ENCODE measurements at places on chromosomes 2 and 18.

DNA sequence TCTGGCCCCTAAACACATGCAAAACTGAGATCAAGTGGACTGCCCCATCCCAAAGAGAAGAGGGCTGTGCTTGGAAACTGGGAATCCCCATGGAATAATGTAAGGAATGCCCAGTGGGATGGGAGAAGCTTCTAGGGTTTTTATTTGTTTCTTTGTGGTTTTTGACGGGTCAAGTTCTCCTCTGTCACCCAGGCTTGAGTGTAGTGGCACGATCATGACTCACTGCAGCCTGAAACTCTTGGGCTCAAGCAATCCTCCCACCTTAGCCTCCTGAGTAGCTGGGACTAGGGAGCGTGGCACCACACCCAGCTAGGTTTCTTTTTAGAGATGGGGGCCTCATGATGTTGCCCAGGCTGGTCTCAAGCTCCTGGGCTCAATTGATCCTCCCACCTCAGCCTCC lies 101.7 kb upstream of the ZSWIM2 start:
- peak; percentile 15 for DNase-seq

DNA sequence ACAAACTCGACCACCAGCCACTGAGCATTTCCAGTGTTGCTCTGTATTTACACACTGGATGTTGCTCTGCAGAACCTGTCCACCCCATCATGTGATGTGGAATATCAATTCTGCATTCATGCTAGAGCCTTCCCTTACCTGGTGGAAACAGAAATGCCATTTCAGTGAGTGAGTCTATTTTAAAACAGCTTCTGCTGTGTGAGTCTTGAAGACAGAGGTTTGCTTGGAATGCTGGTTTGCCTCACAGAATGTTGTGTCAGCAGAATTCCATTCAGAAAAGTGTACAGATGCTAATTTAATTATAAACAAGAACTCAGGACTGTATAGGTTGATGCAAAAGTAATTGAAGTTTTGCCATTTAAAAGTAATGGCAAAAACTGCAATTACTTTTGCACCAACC lies 118.3 kb downstream of the MAP3K20 start:
- DNase-seq = peak; percentile 58

GRCh38 chr18:35076135-35076924 lies 35.1 kb downstream of the MAPRE2 start:
- peak; percentile 95 for DNase-seq

DNA sequence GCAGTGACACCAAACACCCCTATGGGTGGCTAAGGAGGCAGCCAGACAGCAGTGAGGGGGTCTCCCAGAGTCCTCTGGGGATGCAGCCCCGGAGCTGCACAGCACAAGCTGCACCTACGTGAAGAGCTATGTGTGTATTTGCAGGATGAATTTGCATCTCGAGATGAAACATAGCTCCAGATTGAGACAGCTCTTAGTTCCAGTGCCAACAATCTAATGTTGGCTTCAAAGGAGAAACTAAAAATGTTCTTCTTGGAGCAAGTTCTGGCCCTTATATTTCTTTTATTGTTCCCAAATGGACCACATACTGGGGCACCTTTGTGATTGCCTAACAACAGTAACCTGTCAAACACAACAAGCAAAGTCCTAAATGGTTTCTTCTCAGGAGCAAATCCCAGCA lies 233.9 kb downstream of the SLC4A3 start:
- no peak for DNase-seq

DNA sequence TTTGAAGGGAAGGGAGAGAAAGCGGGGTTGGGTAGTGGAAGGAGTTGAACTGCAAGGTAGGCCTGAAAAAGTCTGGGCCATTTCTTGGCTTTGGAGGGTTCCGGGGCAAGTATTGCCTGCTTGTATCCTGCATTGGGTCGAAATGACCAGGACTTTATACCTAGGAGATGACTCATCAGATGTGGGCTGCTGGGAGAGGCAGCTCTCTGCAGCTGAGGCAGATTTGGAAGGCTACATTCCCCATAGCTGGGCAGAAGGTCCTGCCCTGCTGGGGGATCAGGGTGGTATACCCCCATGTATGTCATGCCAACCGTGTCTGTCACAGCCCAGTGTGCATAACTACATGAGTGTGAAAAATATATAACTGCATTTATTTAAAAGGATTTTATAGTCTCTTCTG lies 171.8 kb upstream of the SPRED2 start:
- DNase-seq = peak; percentile 14

GRCh38 chr2:148876202-148876594 lies 1.2 kb downstream of the KIF5C start:
- DNase-seq = no peak

DNA sequence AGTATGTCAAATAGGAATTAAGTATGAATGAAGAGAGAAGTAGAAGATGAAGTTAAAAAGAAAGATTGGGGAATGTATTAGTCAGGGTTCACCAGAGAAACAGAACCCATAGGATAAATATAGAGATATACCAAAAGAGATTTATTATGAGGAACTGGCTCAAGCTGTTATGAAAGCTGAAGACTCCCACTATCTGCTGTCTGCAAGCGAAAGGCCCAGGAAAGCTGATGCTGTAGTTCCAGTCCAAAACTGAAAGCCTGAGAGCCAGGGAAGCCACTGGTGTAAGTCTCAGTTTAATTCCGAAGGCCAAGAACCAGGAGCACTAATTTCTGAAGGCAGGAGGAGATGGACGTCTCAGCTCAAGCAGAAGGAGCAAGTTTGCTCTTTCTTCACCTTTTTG lies 200.9 kb upstream of the FN1 start:
- no peak for DNase-seq

DNA sequence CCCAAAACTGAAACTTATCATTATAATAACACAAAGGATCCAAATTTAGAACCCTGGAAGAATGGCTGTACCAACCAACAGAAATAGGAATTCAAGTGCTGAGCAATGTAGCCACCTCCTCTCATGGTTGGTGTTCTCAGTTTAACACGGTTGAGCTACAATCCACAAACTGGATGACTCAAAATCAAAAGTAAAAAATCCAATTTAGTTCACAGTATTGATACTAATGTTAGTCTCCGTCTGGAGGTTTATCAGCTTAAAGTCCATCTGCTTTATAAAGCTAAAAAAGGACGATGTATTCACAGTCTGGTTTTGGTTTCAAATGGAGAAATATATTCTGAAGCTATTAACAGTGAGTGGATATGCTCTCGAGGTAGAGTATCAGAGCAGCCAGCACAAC lies 40.5 kb downstream of the CNTNAP5 start:
- no peak for DNase-seq

- DNase-seq = no peak
These were observed 230.1 kb upstream of the CCDC150 start for GRCh38 chr2:196409376-196409775.

- no peak for DNase-seq
These were observed 90.1 kb upstream of the FAM136A start for GRCh38 chr2:70391988-70392387.

- no peak for DNase-seq
These were observed 14.3 kb downstream of the KCNG2 start for GRCh38 chr18:79812052-79812451.

DNA sequence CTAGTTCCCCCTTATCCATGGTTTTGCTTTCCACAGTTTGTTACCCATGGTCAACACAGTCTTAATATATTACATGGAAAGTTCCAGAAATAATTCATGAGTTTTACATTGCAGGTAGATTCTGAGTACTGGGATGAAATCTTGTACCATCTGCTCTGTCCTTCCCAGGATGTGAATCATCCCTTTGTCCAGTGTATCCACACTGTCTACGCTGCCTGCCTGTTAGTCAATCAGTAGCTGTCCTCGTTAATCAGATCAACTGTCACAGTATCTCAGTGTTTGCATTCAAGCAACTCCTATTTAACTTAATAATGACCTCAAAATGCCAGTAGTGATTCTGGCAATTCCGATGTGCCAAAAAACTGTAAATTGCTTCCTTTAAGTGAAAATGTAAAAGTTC lies 76.3 kb downstream of the DYNC1I2 start:
- DNase-seq = no peak

DNA sequence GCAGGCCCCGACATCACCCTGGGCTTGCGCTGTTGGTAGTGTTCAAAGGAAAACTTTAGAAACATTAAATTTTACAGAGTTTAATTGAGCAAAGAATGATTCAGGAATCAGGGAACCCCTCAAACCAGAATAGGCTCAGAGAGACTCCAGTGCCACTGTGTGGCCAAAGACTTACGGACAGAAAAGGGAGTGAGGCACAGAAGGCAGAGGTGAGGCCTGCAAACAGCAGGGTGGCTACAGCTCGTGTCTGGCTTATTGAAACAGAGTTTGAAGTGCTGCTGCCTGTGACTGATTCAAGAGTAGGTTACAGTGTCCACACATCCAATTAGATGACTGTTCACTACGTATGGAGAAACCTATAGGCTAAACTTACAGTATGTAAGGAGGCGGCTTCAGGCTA lies 2.4 kb upstream of the CTDP1 start:
- DNase-seq = no peak

- no peak for DNase-seq
These were observed 171.9 kb downstream of the FMNL2 start for GRCh38 chr2:152506843-152507242.

DNA sequence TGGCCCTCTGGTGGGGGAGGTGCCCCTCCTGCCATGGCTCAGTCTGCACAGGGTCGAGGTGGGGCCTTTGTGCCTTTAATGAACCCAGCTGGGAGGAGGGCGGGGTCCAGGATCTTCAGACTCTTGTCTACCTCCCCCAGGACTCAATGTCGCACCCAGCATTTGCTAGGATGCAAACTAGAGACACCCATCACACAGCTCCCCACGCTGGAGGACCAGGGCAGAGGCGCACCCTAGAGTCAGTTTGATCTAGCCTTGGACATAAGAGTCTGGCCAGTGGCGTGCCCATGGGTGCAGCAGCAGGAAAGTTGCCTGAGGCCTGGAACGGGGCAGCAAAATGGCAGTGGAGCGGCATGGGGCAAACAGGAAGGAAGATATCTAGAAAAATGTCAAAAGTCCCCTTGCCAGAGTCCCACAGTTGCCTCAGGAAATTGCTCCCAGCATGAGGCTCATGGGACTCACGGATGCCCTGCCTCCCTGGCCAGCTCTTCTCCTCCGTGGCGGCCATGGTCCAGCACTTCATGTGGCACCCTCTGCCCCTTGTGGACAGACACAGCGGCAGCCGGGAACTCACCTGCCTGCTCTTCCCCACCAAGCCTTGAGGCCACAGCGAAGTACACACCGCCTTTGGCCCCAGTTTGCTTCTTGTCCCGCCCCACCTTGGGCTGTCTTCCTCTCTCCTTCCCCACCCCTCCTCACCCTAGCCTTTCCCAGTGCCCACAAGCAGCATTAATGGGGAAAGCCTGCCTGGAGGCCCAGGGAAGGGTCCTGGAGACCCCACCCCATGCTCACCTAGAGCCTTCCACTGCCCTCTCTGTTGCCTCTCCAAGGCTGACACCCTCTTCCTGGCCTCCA lies 17.7 kb downstream of the SH2D6 start:
- DNase-seq = no peak

- peak; percentile 83 for DNase-seq
These were observed 780.4 kb upstream of the NRXN1 start for GRCh38 chr2:51812138-51812866.

DNA sequence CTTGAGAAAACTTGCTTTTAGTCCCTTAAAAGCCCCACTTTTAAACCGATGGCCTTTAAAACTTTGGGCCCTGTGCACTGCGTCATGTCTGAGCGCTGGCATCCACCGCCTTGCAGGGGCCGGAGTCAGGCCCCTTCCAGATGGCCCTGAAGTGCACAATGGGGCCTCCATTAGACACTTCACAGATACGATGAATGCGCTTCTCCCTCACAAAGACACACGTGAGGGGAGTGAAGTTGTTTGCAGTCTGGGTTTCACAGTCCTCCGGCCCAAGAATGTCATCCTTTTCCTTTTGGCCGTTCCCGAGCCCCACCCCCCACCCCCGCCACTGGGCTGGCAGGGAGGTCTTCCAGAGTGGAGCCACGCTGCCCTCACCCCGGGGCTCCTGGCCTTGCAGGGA lies 415.1 kb upstream of the SALL3 start:
- no peak for DNase-seq

GRCh38 chr2:178320011-178320585 lies 125.8 kb downstream of the OSBPL6 start:
- no peak for DNase-seq

DNA sequence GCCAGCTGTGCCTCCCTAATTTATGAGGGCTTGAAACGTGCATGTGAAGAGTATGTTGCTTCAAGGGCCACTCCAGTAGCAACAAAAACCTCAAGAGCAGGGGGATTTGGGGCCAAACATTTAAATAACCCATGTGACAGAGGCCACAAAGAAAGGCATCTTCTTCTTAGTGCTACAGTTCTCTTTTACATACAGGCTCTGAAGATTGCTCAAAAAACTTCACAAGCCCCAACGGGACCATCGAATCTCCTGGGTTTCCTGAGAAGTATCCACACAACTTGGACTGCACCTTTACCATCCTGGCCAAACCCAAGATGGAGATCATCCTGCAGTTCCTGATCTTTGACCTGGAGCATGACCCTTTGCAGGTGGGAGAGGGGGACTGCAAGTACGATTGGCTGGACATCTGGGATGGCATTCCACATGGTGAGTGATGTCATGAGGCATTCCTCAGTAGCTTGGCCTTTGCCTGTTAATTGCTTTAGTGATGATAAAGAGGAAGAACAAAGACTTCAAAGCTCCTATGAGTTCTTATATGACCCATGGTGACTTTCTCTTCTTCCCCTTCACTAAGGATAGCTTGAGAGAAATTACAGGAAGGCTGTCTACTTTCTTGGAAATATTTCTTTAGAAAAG lies 40.1 kb downstream of the NRP2 start:
- DNase-seq = no peak

- DNase-seq = no peak
These were observed 220.5 kb downstream of the AFF3 start for GRCh38 chr2:99921903-99922302.

- DNase-seq = no peak
These were observed 536.5 kb upstream of the CRIM1 start for GRCh38 chr2:35819033-35819432.

DNA sequence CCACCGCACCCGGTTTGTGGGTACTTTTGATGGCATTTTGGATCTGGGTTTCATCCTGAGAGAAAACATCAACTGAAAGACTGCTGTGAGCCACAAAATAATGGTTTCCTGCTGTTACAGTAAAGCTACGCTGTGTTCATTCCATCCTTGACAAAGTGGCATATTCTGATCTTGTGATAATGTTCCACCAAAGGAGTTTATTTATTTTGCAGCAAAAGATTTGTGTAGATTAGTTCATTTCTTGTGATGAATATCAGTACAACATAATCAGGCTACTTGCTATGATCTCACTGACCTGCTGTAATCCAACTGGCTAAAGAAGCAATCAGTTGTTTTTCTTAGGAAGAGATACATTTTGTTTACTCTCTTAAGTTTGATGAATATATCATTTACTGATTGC lies 45.0 kb downstream of the EEF1B2 start:
- no peak for DNase-seq

- no peak for DNase-seq
These were observed 631.8 kb upstream of the RAB6C start for GRCh38 chr2:129347486-129348217.

All from fibroblast of skin of back (primary cell).